ENCODE measurements at places on chromosomes 4 and X.
A peak's percentile ranks its signal among the peaks of the same experiment; 100 is the strongest.

- no peak for DNase-seq
These were observed 149.7 kb downstream of the PTTG2 start for GRCh38 chr4:38109896-38110295.

DNA sequence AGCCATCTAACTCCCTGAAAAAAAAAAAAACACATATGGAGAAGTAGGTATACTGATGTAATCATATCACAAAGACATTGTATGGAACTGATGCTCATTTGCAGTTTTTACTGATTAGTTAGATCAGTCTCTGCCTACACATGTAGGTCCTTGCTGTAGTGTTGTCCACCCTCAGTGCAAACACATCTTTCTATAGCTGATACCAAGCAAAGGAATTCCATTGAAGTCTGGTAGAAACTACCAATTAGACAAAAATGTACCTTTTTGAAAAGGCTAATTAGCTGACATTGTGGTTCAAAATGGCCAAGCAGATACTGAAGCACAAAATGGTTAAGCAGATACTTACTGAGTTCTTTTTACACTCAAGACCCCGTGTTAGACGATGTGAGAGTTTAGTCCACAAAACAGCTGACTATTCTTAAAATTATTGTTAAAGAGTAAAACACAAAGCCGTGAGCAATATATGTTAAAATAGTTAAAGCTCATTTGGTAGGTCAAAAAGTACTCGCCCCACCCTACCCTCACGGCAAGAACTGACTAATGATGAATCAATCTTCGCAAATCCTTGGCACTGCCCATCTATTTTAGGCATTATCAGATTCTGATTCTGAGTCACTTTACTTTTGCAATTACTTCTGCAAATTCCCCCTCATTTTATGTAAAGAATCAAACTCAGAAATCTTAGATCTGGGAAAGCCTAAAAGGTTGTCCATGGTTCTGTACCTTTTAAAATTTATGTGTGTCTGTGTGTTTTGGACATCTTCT, 40.4 kb downstream of the COL4A6 start:
- DNase-seq = no peak

GRCh38 chr4:95363559-95363925, 185.2 kb downstream of the UNC5C start:
- no peak for DNase-seq

- no peak for DNase-seq
These were observed 7.5 kb downstream of the ASB5 start for GRCh38 chr4:176261481-176261880.

DNA sequence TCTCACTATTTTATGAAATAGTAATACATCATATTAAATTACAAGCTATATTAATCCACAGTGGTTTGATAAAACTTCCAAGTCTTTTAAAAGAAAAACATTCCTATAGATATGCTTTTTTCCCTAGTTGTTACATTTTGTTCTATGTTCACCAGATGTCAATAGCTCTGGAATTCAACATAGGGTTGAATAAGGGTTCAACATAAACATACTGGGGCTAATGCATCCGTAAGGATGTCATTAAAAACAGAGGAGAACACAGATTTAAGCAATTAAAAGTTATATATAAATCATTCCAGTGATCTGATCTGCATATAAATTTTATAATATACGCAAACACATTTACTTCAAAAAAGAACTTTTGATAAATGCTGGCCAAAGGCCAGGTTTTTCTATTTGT, 32.5 kb downstream of the SULT1B1 start:
- no peak for DNase-seq

- DNase-seq = no peak
These were observed 816.6 kb downstream of the GLUD2 start for GRCh38 chrX:121863976-121864375.

DNA sequence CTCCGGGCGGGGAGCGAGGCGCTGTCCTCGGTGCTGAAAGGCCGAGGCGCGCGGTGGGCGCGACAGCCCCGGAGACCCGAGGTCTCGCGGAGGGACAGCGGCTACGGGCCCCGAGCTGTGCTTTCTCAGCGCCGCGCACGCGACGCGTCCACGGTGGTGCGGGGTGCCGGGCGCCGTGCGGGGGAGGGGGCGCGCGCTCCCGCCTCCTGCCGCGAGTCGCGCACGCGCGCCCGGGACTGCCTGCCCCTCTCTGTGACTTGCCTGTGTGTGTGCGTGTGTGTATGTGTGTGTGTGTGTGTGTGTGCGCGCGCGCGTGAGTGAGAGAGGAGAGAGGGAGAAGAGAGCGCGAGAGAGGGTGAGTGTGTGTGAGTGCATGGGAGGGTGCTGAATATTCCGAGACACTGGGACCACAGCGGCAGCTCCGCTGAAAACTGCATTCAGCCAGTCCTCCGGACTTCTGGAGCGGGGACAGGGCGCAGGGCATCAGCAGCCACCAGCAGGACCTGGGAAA, at the start of gene GRIA2:
GRIA2 (plus strand) TSS at position 358 of the 511 bp plus-strand sequence. CDS start 315 bp downstream, outside the sequence.
- DNase-seq = no peak

DNA sequence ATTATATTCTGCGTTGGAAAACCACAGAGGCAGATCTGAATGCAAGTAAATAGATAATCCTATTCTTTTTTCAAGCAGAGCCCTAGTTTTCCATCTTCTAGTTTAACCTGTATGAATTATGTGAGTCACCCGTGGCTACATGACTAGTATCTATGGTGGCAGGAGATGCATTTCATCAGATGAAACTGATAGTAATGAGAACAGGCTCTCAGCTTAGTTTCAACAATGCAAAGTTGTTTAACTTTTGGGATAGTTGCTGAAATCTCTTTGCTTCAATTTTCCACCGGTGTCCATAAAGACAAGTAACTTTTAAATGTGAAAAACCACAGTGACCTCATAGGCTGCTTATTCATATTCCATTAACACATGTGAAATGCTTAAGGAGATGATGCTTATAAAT, 1317.4 kb upstream of the TENM3 start:
- no peak for DNase-seq

GRCh38 chrX:20620306-20620705, 353.6 kb upstream of the RPS6KA3 start:
- no peak for DNase-seq

DNA sequence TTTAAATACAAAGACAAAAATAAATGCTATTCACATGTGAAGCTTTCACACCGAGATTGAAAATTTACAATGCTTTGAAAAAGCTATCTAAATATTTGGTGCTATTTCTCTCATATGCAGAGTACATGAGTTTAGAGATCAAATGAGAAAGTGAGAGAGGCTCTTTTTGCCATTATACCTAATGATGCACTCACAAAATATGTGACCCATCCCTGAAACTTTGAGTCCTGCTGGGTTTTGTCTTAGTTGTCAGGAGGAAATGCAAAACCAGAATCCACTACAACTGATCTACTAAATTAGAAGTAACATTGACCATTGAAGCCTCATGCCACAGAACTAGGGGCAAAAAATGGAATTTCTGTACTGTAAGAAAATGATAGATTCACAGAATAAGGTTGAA, 251.7 kb downstream of the MAPK10 start:
- no peak for DNase-seq

DNA sequence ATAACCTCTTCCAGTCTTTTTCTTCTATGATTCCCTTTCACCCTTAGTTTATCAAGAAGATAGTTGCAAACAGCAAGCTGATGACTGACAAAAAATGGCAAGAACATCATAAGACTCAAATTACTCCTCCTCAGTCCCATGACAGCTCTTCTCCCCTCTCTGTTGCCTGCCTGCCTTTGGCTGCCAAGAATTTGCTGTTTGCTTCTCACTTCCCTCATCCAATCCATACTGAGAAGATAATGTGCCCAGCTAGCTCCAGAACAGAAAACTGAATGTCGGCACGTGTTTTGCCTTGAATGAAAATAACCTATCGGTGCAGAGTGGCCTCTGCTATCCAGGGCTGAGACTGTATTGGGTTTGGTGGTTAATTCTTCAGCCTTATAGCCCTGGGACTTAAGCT, 192.1 kb downstream of the PPARGC1A start:
- DNase-seq = no peak

GRCh38 chr4:182924497-182924896, 7.3 kb upstream of the DCTD start:
- no peak for DNase-seq

DNA sequence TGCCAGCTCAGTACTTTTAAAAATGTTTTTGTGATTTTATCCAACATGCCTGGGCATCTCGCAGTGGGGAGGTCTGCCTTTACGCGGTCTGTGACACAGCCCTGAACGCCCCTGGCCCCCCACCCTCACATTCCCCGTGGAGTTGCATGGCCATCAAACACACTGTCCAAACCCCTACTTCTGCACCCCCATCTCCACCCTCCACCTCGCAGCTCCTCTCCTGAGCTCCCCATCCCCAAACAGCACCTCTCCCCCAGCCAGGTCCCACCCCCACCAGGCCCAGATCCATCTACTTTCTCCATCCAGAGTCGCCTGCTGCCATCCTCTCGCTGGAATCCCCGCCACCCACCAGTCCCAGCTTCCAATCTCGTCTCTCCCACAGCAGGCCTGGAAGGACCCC, 9.5 kb downstream of the ZFYVE28 start:
- no peak for DNase-seq

- DNase-seq = no peak
These were observed 47.7 kb downstream of the HMGB3 start for GRCh38 chrX:151030845-151031244.

DNA sequence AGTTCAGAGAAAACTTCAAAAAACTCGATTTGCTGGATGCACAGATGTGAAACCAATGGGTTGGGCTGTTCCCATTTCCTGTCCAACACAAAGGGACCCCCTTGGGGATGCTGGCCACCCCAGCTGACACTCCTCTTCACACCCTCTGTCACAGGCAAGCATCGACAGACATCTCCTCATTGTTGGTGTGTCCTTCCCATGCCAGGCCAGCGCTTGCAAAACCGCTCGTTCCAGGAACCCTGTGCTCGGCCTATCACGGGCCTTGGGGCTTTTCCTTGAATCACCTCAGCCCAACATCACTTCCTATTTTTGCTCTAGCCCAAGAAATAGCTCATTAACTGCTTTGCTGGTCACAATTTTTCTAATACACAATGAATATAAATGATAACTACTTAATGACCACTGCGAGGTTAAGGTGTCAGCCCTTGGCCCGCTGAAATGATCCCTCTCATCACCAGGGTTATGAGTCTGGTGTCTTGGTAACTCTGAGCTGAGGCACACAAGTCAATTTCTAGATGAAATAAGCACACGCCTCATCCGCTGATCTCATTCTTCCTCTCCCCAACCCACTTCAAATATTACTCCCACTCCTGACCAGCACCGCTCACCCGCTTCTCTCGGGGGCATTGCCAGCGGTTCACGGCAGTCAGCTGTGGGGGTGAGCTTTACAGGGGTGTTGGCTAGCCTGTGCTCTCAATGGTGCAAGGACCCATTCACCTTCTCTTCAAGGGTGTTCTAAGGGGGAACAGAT, 32.3 kb downstream of the BCOR start:
- no peak for DNase-seq

GRCh38 chr4:73520821-73521220, 39.3 kb downstream of the AFM start:
- no peak for DNase-seq

DNA sequence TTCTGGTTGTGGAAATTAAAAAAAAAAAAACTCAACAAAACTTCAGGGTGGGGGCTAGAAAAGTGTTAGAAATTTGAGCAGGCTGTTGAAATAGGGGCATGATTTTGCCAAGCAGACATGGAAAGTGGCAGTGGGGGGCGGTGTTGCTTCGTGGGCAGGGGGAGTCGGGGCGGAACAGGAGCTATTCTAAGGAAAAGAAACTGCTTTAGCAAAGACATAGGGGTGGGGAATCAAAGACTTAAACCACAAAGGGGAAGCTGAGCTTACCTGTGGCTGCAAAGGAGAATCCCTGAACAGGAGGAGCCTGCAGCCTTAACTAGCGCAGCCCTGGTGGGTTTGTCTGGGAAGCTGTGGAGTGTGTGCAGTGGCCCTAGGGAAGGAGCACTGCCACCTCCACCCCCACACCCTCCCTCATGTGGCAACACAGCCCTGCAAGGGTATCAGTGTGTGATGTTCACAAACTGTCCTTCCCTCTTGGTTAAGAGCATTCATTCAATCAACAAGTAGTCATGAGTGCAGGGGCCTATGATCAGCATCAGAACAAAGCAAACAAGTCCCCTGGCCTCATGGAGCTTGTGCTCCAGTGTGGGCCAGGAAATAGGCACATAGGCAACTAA, 20.5 kb downstream of the SEL1L3 start:
- peak; percentile 15 for DNase-seq

- no peak for DNase-seq
These were observed 32.4 kb upstream of the KIT start for GRCh38 chr4:54625391-54625790.

GRCh38 chrX:150316564-150316963, 46.6 kb upstream of the MAMLD1 start:
- DNase-seq = no peak

GRCh38 chr4:20773144-20773997, 73.1 kb downstream of the PACRGL start:
- DNase-seq = no peak

DNA sequence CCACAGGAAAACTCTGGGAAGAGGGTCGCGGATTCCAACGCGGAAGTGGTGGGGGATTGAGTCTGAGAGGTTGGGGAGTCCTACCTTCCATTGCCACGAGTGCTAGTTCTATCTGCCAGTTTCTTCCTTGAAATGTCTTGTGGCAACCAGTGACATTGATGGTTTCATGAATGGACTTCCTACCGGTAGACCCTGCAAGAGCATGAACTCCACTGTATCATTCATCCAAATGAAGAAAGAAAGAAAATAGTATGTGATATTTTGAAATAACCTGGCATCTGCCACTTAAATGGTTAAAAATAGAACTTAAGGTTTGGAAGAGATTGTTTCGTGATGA, 1.1 kb upstream of the SLC10A7 start:
- no peak for DNase-seq

- DNase-seq = no peak
These were observed 297.2 kb upstream of the AADAT start for GRCh38 chr4:170386971-170387370.

GRCh38 chr4:173161311-173161710, 7.3 kb upstream of the GALNT7 start:
- no peak for DNase-seq

- DNase-seq = no peak
These were observed 139.4 kb downstream of the PJA1 start for GRCh38 chrX:69025802-69026301.

Data from stimulated activated CD8-positive, alpha-beta memory T cell treated with anti-CD3 and anti-CD28 coated beads, Interleukin-12 subunit alpha, Interleukin-12 subunit beta, amount 100 ng/mL, for 4 hours (primary cell).